Dorsolateral prefrontal cortex (tissue), 122 donors: ENCODE measurements at places on chromosomes 3 and 15. TPM values are rescaled to one million over a fixed set of nuclear protein-coding genes. Genes with fewer than 3 reads are reported as not detected.

Gene CCDC80
- total RNA-seq, result 14.5 TPM

Gene CHDH
- total RNA-seq, result 8.2 TPM

Gene ACTRT3
- 1.7 TPM for total RNA-seq

Gene KBTBD13
- not detected for total RNA-seq

Gene CACNA2D3
- total RNA-seq, result 54.6 TPM

Gene LCMT2
- 5.6 TPM for total RNA-seq

Gene PRTG
- total RNA-seq, result 3.0 TPM

Gene ASB14
- total RNA-seq, result not detected
